ENCODE measurements at places on chromosomes 12 and 14.

- DNase-seq = no peak
Observed at GRCh38 chr12:71474791-71475190, 35.2 kb downstream of the LGR5 start.

DNA sequence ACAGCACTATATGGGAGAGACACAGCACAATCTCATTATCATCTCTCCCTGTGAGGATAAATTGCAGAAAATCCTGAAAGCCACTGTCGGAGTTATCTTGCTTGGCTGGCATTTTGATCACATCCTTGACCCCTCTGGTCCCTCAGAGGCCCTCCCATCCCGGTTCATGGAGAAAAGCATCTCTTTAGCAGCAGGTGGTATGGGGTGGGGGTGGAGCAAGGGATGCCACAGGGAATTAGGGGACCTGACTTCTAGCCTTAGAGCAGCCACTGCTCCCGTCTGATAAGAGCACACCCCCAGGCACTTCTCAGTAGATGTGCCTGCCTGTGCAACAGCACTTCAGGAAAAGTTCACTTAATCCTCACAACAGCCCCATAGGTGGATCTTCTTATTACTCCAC, 38.6 kb downstream of the GRIN2B start:
- no peak for DNase-seq

GRCh38 chr12:125194163-125194773, 129.0 kb downstream of the AACS start:
- no peak for DNase-seq

- DNase-seq = no peak
Observed at GRCh38 chr12:50929831-50930230, 22.5 kb upstream of the HIGD1C start.

- DNase-seq = no peak
Observed at GRCh38 chr14:95200404-95200803, 43.1 kb upstream of the DICER1 start.

DNA sequence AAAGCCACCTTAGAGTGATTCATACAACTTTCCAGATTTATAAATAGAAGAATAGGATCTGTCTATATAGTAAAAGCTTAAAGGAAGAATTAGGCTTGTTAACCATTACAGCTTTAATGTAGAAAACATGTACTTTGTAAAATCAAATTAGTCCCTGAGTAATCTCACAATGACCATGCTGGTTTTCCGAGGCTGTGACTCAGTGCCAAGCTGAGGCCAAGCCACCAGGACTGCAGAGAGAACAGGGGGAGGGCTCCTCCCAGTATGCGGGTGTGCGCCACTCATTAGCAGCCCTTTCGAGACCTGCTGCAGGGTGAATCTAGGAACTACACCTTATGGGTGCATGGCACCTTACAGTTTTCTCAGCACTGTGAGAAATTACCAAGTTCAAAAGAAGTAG, 167.0 kb downstream of the EFCAB11 start:
- DNase-seq = no peak

GRCh38 chr12:29088611-29089219, 60.4 kb upstream of the FAR2 start:
- DNase-seq = no peak

Measured in HuH-7.5 (cell line).